Mesothelial cell of epicardium (in vitro differentiated cells): ENCODE measurements at places on chromosomes 5 and 9.
A peak's percentile ranks its signal among the peaks of the same experiment; 100 is the strongest.

GRCh38 chr5:10126900-10127299, 122.8 kb downstream of the ATPSCKMT start:
- DNase-seq: no peak

GRCh38 chr5:94228791-94229190, 389.6 kb downstream of the KIAA0825 start:
- no peak for DNase-seq

- no peak for DNase-seq
Measured at GRCh38 chr5:80220245-80220897, 35.5 kb downstream of the SERINC5 start.

DNA sequence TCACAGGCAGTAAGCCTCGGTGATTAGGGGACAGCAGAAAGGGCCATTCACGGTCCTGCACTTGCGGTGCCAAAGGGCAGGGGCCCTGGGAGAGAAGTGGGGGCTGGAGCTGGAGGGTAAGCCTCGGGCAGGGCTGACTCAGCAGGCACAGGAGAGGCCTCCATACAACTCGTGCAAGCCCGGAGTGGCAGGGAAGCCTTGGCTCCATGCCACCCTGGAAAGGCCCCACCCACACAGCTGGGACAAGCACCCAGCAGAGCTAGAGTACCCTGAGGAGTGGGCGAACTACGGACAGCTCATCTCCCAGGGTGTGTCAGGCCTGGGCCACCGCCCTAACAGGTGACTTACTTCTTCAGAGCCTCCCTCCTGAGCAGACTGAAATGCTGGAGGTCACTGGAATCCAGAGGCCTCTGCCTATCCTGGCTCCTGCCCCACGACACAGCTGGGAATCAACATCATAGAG, 5.6 kb upstream of the CAMK2A start:
- no peak for DNase-seq

DNA sequence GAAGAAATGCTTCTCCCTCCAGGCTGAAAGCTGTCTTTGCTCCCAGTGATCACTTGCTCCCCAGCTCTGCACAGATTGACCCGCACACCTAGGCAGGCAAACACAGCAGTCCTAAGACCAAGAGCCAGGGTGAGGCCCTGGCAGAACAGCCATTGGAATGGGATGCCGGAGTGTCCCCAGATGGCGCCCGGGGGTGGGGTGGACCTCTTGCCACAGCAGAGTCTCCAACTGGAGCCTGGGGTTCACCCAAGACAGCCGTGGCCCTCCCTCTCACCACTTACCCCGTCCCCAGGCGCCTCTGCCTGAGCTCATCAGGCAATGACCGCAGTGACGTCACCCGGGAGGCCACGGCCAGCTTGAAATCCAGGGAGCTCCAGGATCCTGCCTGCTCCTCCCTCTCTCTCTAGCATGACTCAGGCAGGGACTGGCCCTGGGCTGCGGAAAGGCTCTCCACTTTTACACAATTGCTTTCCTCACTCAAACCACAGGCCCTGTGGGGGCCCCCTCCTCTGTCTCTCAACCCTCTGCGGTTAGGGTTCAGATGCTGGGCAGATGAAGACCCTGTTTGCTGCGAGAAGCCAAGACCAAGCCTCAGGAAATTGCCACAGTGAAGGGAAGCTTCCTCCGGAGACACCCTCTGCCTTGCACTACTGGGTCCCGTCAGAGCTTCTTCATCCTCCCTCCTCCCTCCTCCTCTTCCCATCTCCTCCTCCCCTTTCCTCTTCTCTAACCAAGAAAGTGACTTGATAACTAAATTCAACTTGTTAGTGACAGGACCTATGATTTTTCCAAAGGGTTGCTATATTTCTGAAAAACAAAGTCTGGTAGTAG, 24.3 kb upstream of the PTGES start:
- peak; percentile 83 for DNase-seq

GRCh38 chr5:179406031-179406961, 61.0 kb upstream of the ADAMTS2 start:
- DNase-seq: peak; percentile 36

- DNase-seq: peak; percentile 88
Measured at GRCh38 chr9:92133949-92134604, 18.9 kb upstream of the SPTLC1 start.

DNA sequence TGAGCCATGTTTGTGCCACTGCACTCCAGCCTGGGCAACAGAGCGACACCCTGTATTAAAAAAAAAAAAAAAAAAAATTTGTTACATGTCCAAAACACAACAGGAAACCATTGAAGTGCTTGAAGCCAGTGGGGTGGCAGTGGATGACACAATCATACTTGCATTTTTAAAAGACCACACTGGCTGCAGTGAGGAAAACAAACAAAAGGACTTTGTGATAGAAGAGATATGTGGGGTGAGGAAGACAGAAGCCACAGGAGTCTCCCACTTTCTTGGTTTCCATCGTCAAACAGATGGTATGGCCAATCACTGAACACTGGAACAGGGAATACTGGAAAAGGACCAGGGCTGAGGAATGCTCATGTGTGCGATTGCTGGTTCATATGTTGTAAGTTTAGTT, 20.9 kb upstream of the COMMD10 start:
- DNase-seq: no peak

DNA sequence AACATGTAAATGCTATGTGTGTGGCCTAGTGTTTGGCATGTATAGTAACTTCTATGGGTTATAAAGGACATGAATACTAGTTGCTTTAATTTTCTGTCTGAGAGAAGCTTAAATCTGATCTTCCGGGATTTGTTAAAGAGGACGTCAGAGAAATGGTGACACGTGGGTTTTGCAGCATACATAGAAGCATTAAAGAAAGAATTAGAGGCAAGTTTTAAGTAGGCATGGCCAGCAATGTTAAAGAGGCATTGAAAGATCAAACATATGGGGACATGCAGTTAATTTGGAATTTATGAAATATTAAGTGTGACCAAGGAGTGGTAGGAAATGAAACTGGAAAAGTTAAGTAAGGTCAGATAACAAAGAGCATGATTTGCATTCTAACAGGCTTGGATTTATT, 311.4 kb upstream of the RIOK2 start:
- DNase-seq: no peak

DNA sequence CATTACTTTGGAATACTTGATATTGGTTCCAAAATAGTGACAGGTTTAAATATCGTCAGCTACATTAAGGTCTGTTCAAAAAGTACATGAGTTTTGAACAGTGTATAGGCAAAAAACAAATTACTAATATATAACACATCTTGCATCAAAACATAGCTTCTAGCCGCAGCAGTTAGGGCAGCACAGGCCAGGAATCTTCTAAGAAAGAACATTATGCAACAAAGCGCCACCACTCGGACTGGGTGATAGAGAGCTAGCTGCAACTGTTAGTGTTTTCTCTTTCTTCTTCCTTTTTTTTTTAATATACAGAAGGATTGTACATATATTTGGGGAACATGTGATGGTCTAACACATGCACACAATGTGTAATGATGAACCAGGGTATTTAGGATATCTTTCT, 504.5 kb downstream of the NR2F1-AS1 start:
- DNase-seq: no peak

GRCh38 chr5:140165101-140165922, 9.7 kb upstream of the CYSTM1 start:
- no peak for DNase-seq

DNA sequence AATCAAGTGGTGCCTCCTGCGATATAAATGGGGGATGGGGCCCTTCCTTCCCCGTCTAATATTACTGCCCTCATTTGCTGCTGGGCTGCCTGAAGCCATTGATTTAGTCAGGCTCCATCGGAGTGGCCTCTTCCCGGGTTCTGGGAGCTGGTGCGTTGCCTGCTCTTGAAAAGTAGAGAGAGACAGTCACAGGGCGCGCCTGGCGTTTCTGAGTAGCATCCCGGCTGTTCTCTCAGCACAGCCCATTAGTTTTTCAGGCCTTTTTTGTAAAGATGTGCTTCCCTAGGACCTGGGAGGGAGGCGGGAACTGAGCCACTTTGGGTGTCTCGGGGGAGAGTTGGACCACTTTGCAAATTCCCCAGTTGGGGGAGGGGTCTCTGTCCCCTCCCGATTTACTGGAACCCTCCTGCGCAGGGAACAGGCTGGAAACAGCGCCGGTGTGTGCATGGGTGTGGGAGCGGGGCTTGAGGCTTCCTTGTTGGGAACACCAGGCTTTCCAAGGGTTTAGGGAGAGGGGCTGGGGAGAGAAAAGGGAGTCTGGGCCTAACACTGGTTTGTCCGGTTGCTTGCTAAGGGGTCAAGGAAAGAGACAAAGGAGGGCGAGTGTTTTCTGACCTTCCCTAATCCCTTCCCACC, 4.7 kb downstream of the PRDM6 start:
- DNase-seq: no peak

DNA sequence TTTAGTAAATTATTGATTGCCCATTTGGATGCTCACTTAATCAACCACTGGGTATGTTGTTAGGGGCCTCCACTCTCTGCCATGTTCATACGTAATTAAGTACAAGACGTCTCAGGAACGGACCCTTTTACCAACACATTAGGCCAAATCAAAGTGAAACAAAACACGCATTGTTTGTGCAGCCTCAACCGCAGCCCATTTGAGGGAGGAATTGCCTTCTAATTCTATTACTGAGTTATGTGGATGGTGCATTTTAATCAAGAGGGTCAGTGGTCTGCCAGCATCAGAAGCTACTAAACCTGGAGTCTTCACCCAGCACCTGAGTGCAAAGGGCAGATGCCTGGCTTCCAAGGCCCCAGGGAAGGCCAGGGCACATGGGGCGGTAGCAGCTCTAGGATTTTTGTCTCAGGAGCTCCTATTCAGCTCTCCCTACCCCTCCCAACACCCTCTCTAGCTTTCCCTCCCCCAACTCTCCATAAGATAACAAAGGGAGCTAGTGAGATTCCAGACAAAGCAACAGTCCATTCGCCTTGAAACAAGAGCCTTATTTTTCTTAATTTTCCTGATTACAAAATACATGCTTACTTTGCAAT, 7.9 kb upstream of the MED27 start:
- DNase-seq: no peak

GRCh38 chr5:112822456-112822855, 38.6 kb upstream of the SRP19 start:
- DNase-seq: no peak

DNA sequence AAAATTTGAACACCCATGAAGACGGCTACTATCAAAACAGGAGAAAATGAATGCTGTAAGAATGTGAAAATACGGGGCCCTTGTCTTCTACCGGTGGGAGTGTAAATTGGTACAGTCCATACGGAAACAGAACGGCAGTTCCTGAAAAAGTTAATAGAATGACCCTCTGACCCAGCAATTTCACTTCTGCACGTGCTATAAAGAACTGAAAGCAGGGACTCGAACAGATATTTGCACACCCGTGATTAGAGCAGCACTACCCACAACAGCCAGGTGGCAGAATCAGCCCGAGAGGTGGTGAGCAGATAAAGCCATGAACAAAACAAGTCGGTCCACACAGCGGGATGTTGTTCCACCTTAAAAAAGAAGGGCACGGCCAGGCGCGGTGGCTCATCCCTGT, 22.6 kb upstream of the SLC12A7 start:
- DNase-seq: no peak

DNA sequence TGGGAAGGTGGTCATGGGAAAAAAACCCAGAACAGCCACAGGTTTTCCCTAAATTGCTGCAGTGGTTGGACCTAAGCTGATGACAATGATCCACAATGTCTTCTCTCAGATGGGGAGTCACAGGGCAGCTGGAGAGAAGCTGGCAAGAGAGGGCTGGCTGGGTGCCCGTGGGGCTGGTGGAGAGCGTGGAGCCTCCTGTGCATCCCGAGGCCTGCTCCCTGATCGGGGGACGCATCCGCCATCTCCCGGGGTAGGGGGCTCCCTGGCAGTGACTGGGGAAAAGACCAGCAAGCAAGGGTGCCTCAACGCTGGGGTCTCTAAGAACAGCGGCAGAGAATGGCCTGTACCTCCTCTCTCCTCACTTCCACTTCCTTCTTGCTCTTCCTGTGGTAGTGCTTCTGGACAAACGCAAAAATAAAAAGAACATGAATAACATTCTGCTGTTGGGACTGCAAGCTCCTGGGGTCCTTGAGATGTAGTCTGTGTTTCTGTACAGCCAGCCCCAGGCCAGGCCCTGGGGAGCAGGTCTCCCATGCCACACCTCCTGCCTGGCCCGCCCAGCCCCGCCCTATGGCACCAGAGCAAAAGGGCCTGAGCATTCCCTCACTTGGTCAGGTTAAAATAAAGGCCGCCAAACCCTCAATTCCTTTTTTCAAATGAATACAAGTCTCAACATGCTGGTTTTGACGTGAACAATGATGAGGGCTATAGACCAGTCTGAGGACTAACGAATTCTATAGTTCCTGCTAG, 7.0 kb upstream of the MRNIP start:
- no peak for DNase-seq

DNA sequence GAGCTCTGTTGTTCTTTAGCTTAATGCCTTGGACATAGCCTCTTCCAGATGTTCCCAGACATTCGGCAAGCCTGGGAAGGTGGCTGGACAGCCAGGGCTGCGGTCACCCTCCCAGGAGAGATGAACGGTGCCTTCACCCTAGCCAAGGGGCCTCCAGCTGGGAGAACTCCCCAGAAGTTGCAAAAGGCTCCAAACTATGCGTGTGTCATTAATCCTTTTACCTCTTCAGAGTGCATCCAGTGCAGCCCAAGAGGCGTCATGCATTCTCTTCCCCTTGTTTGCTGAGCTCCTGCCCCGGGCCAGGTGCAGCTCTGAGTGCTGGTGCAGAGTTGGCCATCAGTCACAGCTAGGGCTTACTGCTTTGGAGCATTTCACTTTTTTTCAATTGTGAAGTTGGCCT, 22.8 kb downstream of the HMCN2 start:
- no peak for DNase-seq

DNA sequence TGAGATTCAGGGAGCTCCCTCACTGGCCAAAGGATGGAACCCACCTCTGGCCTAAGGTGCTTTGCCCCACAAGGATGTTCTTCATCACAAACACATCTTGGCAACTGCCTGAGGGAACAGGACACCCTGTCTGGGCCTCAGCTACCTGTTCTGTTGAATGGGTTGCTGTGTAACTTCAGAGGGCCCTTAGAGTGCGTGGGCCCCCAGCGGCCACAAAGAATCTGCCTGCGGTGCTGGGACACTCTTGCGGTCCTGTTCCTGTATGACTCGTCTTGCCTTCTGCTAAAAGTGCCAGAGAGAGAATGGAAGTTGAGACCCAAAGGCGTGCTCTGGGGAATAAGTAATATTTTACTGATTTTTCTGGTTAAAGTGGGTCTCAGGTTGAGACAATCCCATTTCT, 14.1 kb upstream of the RPL26L1 start:
- DNase-seq: no peak

GRCh38 chr5:54243483-54244080, 66.8 kb downstream of the ARL15 start:
- no peak for DNase-seq

GRCh38 chr5:174317256-174317894, 271.9 kb downstream of the NSG2 start:
- peak; percentile 73 for DNase-seq

GRCh38 chr5:178068293-178068692, 45.0 kb upstream of the N4BP3 start:
- DNase-seq: no peak

DNA sequence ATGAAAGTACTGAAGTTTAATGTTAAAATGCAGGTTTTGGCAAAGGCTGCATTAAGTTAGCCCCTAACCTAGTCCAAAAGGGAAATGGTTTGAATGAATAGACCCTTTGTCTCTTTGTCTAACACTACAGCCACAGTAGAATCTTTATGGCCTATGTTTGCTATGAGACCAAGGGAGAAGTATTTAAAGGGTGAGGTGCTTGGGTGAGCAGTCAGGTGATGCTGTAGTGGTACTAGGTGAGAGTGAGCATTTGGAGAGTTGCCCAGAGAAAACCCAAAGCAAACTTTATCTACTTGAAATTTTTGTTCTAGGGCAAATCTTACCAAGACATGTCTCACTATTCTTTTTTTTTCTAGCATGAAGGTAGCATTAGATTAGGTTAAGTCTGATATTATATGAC, 1961.4 kb upstream of the WWC1 start:
- DNase-seq: no peak
